NCI-H1930 (cell line): ENCODE measurements at places on chromosomes 3 and 15.

DNA sequence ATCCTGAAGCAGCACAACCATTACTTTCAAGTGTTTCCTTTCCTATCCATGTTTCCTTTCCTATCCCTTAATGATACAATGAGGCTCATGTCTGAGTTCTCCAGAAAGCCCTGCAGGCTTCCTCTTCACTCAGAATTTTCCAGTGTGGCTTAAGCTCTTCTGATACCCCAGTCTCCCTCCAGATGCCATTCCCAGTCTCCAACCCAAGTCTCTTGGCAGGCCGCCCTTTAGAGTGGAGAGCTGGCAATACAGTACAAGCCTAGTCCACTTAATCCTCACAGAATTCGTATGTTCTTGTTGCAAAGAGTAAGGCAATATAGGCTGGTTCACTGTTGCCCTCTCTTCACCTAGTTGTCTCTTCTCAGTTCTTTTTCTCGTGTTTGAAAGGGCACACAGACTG lies 503.9 kb upstream of the MDFIC2 start:
- DNase-seq = no peak

- DNase-seq = no peak
Measured at GRCh38 chr15:68984586-68984985, 29.9 kb upstream of the NOX5 start.

DNA sequence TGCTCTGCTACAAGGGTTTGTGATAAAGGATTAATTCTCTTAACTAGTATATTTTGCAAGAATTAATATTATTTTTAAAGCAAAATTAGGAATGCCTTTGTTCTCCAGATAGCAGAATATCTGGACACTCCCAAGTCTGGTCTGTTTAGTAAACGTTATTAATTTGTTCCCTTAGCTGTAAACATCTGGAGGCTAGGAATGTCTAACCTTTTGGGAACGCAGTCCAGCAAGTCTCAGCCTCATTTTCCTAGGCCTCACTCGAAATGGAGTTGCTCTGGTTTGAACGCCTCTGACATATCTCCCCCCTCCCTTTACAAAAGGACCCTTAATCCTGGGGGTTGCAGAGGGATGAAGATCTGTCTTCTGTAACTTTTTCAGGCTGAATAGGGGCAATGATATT lies 59.3 kb upstream of the WNT7A start:
- DNase-seq = no peak

DNA sequence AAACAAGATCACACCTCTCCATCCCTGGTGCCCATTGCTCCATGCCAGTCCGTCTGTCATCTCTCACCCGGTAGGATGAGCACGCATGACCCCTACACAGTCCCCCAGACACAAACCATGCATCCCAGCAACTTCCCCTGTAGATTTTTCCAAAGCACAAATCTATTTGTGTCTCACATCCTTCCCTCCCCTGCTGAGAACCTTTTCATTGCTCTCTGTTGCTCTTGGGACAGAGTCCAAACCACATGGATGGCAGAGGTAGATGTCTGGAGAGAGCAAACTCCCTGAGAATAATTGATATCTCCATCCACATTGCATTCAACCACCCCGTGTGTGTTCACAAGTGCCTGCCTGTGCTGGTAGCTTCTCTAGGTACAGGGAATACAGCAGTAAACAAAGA lies 29.9 kb upstream of the LRTM1 start:
- no peak for DNase-seq

DNA sequence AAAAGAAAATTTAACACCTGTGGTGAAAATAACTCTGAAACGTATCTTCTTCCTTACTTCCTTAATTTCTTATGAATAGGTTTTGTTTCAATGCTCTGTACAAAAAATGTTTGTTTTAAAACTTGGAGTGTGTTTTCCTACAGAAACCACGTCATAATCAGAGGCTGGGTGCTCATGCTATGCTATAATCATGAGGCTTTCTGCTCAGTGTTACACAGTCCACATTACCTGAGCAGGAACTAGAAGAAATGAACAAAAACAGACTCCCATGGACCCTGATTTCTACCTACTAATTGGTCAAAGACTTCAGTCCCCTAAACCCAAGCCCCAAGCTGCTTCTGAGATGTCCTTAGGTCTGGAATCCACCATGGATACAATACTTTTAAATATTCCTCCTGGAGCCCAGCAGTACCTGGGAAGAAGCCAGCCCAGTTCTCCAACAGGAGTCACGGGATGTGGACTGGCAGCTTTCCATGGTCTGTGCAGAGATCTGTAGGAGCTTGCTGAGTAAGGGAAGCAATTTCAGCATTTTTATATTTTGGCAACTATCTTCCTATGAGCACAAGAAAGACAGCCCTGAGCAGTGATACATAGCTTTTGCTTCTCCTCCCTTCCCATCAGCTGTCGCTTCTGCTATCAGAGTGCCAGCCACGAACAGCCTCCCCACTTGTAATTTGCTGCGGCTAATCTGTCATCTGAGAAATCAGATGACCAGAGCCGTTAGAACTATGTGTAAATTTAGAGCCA lies 65.6 kb downstream of the WDR72 start:
- no peak for DNase-seq

- no peak for DNase-seq
Measured at GRCh38 chr3:141331377-141332318, 36.7 kb upstream of the ZBTB38 start.

DNA sequence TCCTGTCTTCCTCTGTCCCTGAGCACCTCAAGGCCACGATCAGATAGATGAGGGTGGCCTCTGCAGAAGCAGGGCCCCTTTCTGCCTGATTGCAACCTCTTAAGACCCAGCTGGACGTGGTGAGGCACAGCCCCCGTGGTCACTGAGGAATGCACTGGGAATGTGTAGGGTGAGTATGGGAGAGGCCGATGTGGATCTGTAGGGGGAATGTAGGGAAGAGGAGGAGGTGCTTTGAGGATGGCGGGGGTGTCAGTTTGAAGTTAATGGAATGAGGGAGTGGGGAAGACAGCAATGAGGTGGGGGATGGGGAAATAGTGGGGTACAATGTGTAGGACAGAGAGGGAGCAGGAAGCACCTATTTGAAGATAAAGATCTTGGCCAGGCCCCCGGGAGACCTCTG lies 785 bp upstream of the IQCF5 start:
- no peak for DNase-seq

DNA sequence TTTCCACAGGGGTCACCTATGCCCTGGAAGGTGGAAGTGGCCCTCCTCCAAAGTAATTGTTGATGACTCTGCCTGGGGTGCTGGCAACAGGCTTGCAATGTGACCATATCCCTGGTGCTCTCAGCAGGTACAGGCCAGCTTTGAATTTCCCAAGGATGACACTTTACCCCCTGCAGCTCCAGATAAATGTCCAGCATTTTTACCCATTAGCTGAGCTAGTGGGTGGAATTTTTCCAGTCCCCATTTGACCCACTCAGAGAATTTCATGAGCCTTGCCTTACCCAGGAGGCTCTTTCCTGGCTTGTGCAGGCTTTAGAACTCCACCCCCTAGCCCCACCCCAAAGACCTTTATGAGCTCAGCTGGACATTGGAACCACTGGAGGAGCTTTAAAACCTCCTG lies 77.6 kb downstream of the ST8SIA2 start:
- DNase-seq = no peak

DNA sequence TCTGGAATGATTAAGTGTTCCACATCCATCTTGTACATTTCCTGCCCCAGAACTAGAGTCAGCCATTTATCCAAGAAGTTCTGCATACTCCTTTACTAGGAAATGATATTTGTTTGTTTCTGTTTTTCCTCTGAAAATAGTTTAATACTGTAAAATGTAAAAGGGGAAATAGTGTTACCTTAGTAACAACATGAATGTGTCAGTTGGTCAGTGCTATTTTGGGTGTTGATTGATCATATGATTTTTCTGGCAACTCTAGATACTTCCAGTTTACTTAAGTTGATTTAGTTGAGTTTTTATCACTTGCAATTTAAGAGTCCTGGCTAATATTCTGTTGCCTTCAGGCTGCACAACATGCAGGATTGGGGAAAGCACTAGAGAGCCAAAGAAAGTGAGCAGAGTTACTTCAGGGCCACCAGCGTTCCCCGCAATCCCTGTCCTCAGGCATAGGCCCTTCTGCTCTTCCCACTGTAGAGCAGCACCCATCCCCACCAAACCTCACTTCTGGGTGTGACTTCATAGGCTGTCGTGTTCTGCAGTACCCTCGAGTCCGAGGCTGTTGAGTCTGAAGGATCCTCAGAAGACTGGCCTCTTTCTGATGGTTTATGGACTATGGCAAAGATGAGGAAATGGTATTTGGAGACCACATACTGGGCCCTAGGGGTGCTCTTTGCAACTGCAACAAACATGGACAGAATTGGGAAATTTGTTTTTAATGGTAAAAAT lies 69.0 kb downstream of the CHD2 start:
- DNase-seq = no peak

DNA sequence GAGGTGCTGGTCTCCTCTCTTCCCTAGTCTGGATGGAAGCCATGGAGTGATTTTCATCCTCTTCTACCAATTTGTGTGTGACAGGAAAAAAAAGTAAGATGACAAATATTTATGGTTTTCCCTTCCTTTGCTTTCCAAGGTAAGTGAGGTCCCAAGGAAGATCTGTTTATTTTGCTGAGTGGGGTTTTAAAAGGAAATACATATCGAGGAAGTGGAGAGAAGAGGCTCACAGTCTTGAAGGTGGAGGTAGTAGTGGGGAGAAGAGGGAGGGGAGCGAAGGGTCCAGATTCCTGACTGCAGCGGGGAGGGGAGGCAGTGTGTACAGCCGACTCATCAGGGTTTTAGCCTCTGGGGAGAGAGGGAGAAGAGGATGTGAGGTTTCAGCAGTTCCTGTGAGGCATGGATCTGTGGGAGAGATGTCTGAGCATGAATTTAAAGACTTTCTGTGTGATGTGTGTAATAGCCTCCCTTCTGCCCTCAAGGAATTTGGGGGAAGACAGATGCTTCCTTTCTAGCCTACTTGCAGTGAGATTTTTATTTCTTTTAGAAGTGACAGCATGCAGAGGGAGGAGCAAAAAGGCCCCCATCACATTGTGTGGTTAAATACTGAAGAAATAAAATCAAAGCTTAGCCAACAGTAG lies 272.4 kb downstream of the THRB start:
- no peak for DNase-seq

- no peak for DNase-seq
Measured at GRCh38 chr3:155494332-155494731, 200.8 kb upstream of the STRIT1 start.

DNA sequence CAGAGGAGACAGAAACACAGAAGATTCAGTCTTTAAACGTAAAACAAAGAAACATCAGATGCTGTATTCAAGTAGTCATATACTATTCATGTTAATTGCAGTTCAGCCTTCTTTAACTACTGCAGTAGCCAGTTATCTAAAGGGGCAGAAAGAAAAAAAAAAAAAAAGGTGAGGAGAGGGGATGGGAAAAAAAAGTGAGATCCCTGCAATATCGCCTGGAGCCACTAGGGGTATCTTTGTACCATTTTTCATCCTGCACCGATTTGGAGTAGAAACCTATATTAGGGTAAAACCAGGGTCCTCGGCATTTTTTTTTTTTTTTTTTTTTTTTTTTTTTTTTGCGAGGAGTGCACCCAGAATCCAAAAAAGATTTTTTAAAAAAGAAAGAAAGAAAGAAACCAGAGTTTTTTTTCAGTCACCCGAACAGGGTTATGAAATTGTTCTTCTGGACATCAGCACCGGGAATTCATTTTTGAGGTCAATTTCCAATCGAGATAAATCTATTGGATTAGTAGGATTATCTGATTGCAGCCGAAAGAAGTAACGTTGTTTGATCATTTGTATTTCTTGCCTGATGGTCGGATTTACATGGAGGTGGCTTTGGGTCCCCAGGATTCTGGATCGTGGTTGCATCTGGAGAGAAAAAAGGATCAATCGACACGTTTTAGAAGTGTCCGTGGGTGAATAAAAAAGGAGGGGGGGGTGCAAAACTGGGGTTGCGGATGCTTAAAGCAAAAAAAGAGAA lies 186.7 kb downstream of the NLGN1 start:
- no peak for DNase-seq
